NCI-H82 (cell line): ENCODE measurements at places on chromosomes 3 and 15.

DNA sequence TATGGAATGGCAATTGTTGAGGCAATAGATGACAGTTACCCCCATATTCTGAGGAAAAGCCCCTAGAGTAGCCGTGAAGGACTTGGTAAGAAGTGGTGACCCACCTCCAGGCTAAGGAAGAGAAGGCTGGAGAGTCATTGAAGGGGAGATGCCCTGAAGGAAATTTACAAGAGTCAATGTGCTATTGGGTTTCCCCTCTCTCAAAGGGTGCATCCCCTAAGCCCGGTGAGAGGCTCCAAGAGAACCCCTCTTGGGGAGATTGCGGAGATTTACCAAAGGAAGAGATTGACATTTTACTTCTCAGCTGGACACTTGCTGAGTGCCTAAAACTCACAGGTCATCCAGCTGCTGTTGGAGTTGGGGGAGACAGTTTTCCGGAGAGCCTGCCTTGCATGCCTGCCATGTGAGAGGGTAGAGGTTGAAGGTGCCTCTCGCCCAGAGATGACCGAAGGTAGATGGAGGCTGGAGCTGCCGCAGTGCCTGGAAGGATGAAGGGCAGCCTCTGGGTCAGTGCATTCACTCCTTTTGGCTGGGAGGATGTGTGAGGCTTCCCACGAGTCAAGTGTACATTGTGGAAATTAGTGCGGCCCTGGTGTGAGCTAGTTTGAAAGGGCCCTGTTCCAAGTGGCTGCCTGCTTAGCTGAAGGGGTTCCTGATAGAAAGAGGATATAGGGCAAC is 30.7 kb downstream of the MESD start:
- no peak for DNase-seq

DNA sequence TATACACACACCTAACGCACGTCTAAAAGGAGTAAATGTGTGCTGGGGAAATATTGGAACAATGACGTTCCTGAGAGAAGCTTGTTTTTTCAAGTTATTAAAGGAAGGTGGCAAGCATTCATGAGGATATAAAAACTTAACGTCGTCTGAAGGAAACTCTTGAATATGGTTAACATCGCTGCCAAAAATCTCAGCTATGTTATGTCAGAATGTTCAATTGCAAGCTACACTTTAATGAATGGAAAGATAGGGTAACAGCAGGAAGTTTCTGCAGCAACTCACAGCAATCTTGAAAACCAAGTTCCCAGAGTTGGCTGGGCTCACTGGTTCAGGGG is 54.3 kb upstream of the MEF2A start:
- no peak for DNase-seq

DNA sequence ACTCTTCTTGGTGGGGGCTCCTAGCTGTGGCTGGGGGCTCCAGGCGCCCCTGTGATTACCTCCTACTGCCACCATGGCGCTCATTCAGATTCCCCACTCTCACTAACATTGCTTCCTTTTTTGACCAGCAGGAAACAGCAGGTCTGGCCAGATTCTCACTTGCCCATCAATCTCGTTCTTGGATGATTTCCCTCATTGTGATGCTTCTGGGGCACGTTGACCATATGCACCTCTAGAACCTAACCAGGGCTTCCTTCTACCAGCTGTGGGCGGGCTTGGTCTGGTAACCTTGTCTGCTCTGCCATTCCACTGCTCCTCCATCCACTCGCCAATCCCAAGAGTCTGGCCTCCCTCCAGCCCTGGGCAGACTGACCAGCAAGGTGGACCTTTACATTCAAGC is 35.9 kb upstream of the PTPN23 start:
- no peak for DNase-seq

GRCh38 chr3:136412307-136412706 is 162.2 kb downstream of the PCCB start:
- DNase-seq: no peak

- DNase-seq: no peak
Measured at GRCh38 chr3:32571192-32571485, 481 bp upstream of the DYNC1LI1 start.

- peak; percentile 23 for DNase-seq
Measured at GRCh38 chr15:75554717-75555116, 24.4 kb downstream of the PTPN9 start.

- no peak for DNase-seq
Measured at GRCh38 chr3:32822609-32823498, 5.1 kb downstream of the TRIM71 start.

DNA sequence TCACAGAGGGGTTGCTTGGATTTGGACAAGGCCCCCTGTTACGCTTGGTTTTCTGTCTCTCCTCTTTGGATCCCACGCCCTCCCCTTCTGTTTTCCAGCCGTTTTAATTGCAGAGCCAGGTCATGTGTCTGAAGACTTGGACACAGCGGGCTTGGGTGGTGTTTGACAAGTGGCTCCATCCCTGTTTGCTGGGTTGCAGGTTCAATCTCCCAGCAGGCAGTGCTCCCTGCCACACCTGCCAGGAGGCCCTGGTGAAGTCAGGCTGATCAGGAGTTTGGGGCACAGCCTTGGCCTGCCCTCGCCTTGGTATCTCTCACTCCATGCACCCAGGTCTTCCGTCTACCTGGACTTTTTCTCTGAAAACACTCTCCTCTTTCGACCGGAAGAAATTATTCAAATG is 59.0 kb downstream of the PLXNA1 start:
- no peak for DNase-seq

- DNase-seq: no peak
Measured at GRCh38 chr3:14397531-14397930, 4.9 kb upstream of the SLC6A6 start.

DNA sequence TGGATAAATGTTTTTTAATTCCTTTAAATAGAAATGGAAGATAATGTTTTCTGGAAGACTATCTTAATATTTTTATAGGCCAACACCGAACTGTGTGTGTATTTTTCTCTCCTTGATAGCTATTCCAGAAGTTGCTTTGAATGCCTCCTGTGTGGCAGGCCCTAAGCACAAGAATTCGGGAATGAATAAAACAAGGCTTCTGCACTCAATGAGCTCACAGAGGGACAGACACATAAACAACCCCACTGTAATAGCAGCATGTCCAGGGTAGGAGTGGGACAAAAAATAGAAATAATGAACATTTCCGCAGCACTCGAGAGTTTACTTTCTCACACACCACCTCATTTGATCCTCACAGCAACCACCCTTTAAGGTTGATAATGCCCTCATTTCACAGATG is 18.0 kb downstream of the SRGAP3 start:
- DNase-seq: no peak

DNA sequence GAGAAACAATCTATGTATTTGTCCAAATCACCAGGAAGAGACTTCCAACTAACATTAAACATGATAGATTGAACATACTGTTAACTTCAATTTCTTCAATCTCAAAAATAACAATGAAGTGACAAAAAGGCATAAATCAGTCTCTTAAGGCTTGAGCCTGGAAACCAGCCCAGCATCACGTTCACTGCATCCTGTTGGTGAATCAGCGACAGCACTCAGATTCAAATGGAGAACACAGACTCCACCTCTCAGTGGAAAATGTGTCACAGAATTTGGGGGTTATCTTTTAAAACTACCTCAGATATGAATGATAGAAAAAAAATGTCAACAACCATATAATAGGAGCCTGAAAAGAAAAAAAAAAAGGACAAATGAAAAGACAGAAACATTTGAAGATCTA is 212.0 kb downstream of the MINAR1 start:
- no peak for DNase-seq
